Naive thymus-derived CD8-positive, alpha-beta T cell (primary cell): ENCODE measurements at places on chromosomes 12 and 14. TPM values are rescaled to one million over a fixed set of nuclear protein-coding genes. Genes with fewer than 3 reads are reported as not detected.
A peak's percentile ranks its signal among the peaks of the same experiment; 100 is the strongest.

- DNase-seq, result no peak
These were observed 26.8 kb upstream of the IRF2BPL start for GRCh38 chr14:77055306-77055705.

DNA sequence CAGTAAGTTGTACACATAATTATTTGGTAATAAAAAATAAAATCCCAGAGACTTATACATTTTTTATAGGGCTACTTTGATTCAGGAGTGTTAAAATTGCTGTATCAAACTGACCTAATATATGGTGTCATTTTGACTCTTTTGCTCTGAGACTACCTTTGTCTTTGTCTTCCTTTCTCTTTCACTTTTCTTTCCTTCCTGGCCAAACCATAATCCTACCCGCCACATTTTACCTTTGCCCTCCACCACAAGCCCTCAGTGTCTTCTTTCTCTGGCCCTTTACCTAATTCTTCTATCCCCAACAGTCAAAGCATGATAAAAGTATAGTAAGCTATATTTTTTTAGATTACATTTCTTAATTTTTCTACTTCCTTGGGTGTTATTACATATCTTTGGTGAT, 62.0 kb downstream of the CAND1 start:
- DNase-seq, result no peak

GRCh38 chr14:50920482-50921230, 23.6 kb downstream of the PYGL start:
- DNase-seq, result no peak

- no peak for DNase-seq
These were observed 764.3 kb downstream of the NOVA1 start for GRCh38 chr14:25833341-25834126.

DNA sequence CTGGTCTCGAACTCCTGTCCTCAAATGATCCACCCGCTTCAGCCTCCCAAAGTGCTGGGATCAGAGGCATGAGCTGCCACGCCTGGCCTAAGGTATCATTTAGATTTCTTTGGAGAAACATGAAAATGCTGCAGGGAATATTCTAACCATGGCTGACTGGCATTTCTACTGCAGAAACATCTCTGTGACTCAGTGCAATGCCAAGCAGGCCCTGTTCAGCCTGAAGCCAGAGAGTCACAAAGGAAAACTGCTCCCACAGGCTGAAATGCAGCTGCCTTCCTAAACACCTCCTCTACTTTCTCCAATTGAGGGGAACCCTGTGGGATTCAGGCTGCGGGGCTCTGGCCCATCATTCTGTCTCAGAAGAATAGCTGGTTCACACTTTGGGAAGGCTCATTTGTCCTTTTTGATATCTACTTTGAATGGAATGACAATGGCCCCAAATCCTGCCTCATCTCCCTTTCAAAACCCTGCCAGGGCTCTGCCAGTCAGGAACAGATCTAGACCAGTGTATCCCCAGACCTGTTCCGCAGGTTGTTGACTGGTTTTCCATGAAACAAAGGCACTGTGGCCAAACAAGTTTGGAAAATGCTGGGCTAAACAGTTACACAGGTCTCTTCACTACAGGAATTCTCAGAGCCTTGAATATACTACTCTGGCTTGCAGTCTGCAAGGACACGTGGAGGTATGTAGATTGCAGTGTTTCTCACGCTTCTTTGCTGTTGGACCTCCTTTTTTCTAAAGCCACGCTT, 7.8 kb downstream of the C12orf43 start:
- no peak for DNase-seq

- DNase-seq, result no peak
These were observed 35.9 kb downstream of the SLC4A8 start for GRCh38 chr12:51460519-51460918.

- DNase-seq, result no peak
These were observed 24.2 kb upstream of the INF2 start for GRCh38 chr14:104665114-104665656.

DNA sequence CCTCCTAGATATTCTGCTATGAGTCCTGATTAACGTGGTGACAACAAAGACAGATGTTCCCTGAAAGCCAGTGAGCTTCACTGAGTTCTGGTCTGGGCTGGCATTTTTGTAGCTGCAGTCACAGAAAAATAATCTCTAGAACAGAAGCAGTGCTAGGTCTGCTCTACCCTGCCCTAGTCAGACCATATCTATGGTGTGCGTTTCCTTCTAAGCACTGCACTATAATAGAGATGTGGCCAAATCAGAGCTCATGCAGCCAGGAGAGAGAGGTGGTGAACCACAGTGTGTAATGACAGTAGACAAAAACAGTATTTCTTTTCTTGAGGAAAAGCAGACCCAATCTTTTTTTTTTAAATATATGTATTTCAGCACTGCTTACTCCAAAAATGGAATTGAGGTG, 76.3 kb downstream of the CMAS start:
- no peak for DNase-seq

DNA sequence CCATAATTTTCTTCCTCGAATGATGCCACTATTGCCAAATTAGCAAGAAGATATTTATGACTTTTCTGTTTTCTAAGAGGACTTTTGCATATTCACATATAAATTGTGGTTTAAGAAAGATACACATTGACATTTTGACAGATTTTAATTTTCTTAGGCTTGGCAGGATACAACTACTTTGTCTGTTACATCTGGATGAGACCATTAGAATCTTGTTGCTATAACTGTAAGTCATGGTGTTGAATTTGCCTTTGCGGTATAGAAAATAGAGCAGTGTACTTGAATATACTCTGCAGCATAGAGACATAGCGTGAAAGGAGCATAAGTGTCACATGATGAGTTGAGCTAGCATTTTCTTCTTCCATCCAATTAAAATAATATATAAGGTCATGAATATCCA, 169.3 kb downstream of the FUT8 start:
- DNase-seq, result no peak

GRCh38 chr14:70498191-70498590, 36.6 kb downstream of the ADAM20 start:
- no peak for DNase-seq

- no peak for DNase-seq
These were observed 1.1 kb upstream of the FERMT2 start for GRCh38 chr14:52951681-52952554.

- no peak for DNase-seq
These were observed 39.4 kb downstream of the ADGRD1 start for GRCh38 chr12:130992979-130993538.

GRCh38 chr12:130621696-130622298, 94.3 kb downstream of the RIMBP2 start:
- DNase-seq, result no peak

DNA sequence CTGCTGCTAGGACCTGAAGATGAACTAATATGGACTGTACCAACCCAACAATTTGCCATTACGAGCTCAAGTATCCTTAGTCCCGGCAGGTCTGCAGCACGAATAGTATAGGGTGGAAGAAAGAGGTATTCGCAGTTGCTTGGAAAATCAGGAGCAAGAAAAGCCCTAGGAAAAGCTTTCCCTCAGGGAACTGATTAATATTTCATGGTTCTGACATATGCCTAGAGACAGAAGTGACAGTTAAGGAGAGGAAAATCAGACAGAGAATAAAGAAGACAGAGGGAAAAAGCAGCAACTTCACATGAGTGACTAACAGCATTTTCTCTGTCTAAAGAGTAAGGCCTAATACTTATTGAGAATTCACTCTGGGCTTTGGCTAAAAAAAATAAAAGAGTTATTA, 602.9 kb upstream of the ATP2B1 start:
- DNase-seq, result no peak

DNA sequence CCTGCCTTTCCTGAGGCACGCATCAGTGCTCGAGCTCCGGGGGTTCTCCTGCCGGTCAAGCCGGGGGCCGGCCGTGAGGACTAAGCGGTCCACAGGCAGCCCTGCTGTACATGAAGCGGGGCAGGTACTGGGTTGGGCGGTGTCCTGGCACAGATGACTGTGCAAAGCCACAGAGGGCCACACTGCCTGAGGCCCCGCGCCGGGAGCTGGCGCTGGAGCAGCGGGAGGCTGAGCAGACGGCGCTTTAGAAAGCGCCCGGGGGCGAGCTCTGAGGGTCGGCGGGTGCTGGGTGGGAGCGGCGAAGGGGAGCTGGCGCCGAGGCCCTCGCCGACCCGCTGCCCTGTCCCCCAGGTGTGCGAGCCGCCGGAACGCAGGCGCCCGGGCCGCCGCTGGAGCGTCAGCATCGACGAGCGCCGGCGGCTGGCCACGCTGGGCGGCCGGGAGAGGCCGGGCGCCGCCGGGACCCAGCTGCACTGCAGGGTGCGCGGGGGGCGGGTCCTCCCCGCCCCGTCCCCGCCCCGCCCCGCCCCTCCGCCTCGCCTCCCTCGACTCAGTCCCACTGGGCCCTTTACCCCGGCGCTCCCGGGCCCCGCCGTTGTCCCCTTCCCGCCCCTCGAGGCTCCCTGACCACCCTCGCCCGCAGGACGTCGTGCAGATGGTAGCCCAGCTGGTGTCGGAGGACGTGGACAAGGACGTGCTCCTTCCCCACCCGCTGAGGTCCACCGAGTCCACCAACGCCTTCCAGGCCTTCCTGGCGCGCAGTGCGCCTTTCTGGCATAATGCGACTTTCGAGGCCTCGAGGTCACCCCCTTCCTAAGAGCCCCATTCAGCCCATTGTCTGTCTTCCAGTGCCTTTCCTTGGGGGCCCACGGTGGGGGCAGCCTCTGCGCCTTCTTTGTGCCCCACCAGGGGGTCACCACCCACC, 8.3 kb upstream of the MTA1 start:
- DNase-seq, result peak; percentile 33

- DNase-seq, result no peak
These were observed 196.9 kb upstream of the PWP1 start for GRCh38 chr12:107488666-107489065.

- no peak for DNase-seq
These were observed 203.7 kb downstream of the PTPRO start for GRCh38 chr12:15526033-15526432.

DNA sequence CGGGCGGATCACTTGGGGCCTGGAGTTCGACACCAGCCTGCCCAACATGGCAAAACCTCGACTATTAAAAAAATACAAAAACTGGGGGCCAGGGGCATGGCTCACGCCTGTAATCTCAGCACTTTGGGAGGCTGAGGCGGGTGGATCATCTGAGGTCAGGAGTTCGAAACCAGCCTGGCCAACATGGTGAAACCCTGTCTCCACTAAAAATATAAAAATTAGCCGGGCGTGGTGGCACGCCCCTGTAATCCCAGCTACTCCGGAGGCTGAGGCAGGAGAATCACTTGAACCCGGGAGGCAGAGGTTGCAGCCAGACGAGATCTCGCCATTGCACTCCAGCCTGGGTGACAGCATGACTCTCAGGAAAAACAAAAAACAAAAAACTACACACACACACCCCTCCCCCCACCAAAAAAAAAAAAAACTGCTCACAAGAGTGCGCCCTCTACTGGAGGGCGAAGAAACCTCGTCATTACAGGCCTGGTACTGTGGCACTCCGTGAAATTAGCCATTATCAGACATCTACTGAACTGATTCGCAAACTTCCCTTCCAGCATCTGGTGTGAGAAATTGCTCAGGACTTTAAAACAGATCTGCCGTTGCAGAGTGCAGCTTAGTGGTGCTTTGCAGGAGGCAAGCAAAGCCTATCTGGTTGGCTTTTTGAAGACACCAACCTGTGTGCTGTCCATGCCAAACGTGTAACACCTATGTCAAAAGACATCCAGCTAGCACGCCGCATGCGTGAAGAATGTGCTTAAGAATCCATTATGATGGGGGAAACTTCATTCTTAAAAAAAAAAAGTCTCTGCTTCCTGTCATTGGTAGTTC, 7.7 kb downstream of the PPP1R3E start:
- peak; percentile 41 for DNase-seq

DNA sequence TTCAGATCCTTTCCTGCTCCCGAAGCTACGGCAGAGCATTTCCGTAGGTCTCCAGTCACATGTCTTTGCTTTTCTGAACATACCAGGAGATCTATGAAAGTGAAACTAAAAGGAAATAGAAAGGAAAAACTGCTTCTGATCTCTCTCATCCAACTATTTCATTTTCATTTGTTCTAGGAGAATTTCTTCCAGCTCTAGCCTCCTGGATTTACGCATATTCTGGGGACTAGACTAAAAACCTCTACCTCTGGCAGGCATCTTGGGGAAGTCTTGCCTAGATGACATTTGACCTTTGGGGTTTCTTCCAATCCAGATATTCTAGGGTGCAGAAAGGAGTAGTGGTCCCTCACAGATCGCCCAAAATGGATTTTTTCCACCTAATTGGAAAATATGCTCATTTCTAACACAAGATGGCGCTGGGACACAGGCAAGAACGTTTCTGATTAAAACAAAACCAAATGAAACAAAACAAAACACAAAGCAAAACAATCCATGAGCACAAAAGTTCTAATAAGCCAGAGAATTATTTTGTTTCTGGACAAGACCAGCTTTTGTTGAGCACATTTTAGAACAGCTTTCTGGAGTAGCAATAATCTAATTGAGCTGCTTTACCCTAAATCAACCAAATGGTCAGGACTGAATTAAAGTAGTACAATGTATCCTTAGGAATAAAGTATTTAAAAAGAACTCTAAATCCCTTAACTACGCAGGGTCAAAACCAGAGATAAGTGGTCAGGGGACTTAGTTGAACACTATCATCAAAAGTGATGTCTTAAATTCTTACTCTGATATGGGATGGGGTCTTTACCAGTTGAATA, 12.3 kb upstream of the PARP11 start:
- no peak for DNase-seq

GRCh38 chr14:29453045-29453444, 474.6 kb downstream of the PRKD1 start:
- DNase-seq, result no peak

The WNT1 gene
- 0.33 TPM for total RNA-seq

The PRKAB1 gene
- 45.2 TPM for total RNA-seq

The BDKRB1 gene
- total RNA-seq, result not detected

The MYH6 gene
- total RNA-seq, result not detected

The KCNH5 gene
- not detected for total RNA-seq

The ASPG gene
- total RNA-seq, result not detected

The CCDC196 gene
- total RNA-seq, result not detected

The GNG2 gene
- 57.8 TPM for total RNA-seq

The CLEC14A gene
- total RNA-seq, result not detected

The CD163 gene
- 3.9 TPM for total RNA-seq

The COPZ1 gene
- 83.5 TPM for total RNA-seq

The EID3 gene
- total RNA-seq, result 10.6 TPM
